GM12864 (cell line): ENCODE measurements at places on chromosomes 1 and 21.

- DNase-seq, result no peak
Measured at GRCh38 chr21:41919666-41920398, 34.0 kb downstream of the C2CD2 start.

- no peak for DNase-seq
Measured at GRCh38 chr1:2388004-2388913, 3.1 kb downstream of the MORN1 start.

GRCh38 chr21:23887725-23888306, 1719.5 kb downstream of the MRPL39 start:
- DNase-seq, result no peak

- DNase-seq, result no peak
Measured at GRCh38 chr1:34929497-34929852, at the start of gene DLGAP3. Gene DLGAP3, minus strand, starts transcription at chr1:34929650. Its CDS starts 24,267 bp downstream, at chr1:34905383.

GRCh38 chr1:206116191-206116872, 856 bp downstream of the AVPR1B start:
- no peak for DNase-seq

DNA sequence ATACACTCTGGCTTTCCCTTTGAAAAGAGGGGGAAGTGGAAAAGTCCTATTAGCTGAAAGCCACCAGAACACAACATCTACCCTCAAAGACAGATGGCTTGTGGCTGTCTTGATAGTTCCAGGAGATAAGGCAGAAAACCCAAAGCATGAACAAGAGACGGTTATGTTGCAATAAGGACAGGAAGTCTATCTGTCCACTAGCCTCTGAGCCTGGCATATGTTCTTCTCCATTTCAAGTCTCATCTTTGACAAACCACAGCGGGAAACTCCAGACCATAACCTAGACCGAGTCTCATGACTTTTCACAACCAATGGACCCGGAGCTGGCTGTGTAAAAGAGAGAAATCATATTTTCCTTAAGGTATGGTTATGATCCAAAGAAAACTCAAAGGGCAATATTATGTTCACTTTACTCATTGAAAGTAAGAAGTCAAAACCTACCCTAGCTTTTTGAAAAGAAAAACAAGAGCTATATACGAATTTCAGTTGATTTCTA, 33.8 kb downstream of the DUSP10 start:
- DNase-seq, result peak; percentile 76

- no peak for DNase-seq
Measured at GRCh38 chr1:38899560-38899959, 18.2 kb upstream of the GJA9 start.

DNA sequence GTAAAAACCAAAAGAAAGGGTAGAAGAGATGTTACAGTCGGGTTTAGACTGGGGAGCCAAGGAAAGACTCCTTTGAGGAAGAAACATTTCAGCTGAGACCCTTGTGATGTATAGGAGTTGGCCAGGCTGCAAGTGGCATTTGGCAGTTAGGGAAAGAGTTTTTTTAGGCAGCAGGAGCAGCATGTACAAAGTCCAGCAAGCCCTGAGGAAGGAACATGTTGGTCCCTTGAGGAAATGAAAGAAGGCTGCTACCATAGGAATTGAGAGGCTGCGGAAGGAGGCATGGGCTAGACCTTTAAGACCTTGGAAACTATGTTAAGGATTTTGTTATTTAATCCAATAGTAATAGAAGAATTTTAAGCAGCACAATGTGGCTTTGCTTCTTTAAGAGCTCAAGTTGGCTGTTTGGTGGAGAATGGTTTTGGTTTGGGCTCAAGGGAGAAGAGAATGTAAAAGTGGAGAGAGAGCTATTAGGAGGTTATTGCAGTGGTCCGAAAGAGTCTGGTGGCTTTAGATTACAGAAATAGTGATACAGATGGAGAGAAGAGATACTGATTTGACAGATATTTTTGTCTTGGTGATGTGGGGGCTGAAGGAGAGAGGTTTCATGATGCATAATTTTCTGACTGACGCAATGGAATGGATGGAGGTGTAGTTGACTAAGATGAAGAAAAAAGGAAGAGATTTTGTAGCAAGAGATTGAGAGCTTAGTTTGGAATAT, 26.6 kb downstream of the SMAP2 start:
- peak; percentile 82 for DNase-seq

GRCh38 chr1:8396786-8397406, 79.0 kb downstream of the SLC45A1 start:
- peak; percentile 37 for DNase-seq

DNA sequence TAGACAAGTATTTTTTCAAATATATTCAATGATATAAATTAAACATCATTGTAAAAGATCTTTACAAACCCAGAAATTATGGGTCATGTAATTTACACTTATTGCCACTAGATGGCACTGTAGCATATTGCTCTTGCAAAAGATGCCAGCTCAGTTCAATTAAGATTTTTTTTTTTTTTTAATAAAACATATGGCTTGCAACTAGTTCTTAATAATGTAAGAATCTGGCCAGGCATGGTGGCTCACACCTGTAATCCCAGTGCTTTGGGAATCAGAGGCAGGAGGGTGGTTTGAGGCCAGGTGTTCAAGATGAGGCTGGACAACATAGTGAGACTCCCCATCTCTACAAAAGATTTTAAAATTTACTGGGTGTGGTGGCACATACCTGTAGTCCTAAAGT, 49.4 kb upstream of the DESI2 start:
- no peak for DNase-seq

DNA sequence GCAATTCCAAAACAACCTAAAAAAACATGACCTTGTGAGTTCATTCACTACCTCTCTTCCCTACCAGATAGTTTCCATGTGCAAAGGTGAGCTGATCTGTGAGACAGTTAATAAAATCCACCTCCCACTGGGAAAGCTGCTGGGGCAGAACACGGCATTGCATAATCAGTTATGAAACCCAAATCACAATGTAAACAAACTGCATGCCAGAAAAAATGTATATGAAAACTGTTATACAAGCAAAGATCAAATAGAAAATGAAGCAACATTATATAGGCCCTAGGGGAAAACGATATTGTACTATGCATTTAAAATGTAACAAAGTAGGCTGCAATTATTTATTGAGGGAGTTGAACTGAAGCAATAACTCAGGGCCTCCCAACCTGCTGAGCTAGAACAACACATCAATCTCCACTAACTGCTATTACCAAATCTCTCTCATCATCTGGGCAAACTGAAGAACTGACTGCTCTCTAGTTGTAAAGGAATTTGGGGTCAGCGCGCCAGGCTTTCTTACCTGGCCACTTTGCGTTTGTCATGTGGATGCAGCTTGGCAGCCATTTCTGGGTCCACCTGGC, 31.0 kb downstream of the TRIT1 start:
- DNase-seq, result no peak

DNA sequence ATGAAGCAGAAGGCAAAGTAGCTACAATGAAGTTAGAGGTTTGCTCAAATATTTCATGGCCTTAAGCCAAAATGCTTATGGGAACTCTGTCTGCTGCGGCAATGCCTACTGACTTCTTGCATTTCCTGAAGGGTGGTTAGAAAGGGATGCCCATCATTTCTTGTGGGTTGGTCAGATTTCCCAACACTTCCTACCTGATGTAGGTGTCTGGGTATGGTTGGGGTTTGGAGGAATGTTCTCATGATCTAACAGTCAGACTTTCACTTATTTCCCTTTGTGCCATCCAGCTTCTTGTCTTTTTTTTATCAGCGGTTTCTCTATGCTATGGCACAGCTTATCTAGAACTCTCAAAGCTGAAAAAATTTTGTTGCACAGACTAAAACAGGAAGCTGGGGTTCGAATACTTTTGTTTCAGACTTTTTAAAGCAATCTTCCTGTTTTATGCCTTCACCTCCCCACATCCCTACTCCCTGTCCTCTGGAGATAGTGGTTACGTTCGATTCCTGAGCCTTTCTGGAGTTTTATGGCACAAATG, 307.7 kb downstream of the USP25 start:
- no peak for DNase-seq

- no peak for DNase-seq
Measured at GRCh38 chr1:4939266-4939665, 284.9 kb downstream of the AJAP1 start.

DNA sequence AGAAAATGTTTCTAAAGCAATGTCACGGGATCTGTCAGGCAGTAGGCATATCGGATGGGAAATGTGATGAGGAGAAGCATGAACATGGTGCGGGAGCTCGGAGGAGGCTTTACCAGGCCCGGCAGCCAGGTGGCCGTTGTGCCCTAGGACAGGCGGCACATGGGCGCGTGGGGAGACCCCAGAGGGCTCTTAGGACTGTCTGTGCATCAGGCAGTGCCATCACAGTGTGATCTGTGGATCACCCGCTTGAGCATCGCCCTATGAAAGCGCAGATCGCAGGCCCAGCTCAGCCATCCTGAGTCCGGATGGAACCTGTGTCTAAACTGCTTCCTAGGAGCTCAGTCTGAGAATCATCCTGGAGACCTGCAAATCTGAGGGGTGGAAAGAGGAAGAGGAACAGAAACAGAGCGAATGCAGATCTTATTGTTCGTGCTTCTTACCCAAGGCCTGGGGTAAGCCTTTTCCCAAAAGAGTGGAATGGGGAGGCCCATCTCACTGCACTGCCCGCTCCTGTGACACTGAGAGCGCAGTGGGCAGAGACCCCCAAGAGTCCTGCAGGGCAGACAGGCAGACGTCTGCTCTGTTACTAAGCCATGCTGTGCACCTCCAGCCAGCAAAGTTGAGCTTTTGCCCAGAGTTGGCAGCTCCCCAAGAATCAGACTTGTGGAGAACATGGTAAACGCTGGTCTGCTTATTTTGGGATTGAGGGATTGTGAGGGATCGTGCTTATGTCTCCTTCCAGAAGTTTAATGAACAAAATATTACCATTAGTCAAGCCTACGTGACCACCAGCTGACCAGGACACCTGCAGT, 251.0 kb downstream of the RHOU start:
- DNase-seq, result no peak

GRCh38 chr1:17091252-17091651, 28.0 kb downstream of the PADI2 start:
- no peak for DNase-seq

GRCh38 chr21:27643326-27643725, 676.4 kb upstream of the ADAMTS5 start:
- no peak for DNase-seq

DNA sequence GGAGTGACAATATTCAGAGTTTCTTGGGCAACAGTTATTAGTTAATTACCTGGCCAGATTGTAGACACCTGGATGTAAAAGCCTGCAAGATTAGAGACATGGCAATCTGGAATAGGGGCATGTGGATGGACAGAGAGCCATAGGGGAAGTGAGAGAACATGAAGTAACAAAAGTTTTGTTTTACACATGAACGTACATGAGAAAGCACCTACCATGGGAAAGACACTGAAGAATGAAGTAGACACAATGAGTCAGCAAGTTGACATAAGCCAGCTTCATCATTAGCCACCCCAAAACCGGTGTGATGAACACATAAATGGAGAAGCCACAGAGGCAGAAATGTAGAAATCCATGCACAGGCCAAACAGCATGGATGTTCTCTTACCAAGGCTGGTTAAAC, 462.1 kb upstream of the C1orf87 start:
- DNase-seq, result no peak

DNA sequence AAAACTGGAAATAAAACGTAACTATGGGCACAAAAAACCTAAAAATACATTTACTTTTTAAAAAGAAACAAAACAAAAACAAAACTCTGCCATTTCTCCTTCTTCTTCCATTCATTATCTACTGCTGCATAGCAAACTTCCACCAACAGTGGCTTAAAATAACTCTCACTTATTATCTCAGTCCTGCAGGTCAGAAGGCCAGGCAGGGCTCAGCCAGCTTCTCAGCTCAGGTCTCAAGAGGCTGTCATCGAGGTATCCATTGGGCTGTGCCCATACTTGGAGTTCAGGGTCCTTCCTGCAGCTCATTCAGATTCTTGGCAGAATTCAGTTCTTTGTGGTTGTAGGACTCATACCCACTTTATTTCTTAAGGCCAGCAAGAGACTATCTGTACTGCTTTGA, 352.7 kb upstream of the PLD5 start:
- no peak for DNase-seq

DNA sequence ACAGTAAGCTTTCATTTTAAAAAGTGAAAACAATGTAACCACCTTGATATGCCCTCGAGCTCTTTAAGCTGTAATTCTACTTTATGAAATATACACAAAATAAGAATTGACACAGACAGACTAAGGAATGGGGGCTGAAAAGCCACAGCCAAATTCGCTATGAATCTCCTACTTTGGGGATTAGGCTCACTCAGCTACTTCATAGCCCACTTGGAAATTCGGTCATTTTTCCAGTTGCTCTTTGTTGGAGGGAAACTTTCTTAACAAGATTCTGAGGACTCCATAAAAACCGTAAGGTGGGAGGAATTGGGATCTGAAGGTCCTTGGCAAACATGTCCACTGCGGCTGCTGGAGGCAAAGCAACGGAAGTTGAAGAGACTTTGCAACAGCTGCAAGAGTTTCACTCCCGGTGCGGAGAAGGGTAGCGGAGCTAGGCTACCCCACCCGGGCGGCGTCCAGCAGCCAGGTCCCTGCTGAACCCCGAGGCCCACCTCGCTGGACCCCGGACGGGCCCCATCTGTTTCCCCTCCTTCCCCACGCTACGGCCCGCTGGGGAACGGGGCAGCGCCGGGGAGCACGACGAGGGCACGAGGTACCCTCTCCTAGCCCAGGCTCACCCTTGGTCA, 634 bp downstream of the MYCBP start:
- DNase-seq, result no peak

DNA sequence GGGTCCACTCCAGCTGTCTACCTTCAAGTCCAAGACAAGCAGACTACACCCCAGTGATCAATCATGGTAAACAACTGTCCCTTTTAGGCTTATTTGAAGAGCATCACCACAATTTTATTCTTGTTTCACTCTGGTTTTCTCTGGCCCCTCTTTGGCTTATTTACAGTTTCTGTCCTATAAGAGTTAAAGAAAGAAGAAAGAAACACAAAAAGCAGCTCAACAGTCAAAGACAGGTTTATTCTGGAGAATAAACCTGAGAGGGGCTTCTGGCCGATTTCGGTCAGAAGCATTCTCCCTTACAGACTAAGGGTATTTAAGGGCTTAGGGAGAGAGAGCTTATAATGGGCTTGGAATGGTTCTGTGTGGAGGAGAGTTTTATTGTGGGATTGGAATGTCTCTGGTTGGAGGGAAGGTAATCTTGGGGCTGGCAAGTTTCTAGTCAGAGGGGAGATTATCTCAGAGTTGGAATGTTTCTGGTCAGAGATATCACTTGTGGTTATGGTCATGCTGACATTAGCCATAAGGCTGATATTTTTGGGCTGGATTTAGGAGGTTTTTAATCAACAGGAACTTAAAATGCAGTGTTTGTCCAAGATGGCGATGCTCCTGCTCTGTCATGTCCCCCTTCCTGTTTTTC, 161.0 kb downstream of the URB2 start:
- no peak for DNase-seq

GRCh38 chr1:13651279-13651678, 48.7 kb upstream of the PRDM2 start:
- no peak for DNase-seq
